ENCODE measurements at places on chromosomes 13 and 19.

DNA sequence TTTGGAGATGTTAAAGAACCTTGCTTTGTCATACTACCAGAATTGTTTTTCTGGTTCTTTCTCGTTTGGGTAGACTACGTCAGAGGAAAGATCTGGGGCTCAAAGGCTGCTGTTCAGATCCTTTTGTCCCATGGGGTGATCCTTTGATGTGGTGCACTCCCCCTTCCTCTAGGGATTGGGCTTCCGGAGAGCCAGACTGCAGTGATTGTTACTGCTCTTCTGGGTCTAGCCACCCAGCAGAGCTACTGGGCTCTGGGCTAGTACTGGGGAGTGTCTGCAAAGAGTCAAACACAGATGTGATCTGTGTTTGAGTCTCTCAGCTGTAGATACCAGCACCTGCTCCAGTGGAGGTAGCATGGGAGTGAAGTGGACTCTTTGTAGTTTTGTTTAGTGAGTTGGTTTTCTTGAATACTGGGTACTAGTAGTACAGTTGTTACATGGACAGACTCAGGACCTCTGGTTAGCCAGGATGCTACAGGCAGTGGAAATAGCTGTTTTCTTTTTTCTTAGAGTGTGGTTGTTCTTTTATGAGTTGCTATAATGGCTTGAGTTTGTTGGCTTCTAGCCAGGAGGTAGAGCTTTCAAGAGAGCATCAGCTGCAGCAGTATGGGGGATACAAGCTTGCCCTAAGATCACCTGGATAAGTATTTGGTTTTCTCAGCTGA, 34.4 kb downstream of the DNAJC15 start:
- no peak for DNase-seq

GRCh38 chr13:99373436-99373835, 66.2 kb upstream of the GPR183 start:
- no peak for DNase-seq

- no peak for DNase-seq
Measured at GRCh38 chr19:44839276-44839675, 6.8 kb upstream of the NECTIN2 start.

DNA sequence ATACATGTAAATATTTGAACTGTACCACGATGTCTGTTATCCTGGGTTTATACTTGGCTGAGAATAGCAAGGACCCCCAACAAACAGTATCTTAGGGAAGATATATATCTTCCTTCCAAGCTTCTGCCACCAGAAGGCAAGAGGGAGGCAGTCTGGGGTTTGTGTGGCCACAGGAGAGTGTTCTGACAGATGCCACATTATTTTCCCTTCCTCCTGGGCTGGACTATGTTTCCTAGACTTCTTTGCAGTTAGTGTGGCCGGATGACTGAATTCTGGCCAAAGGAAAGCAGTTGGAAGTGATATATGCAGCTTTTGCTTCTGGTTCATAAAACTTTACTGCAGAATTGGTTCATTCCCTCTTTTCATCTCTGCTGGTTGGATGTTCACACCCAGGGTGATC, 39.9 kb upstream of the TMTC4 start:
- no peak for DNase-seq

- no peak for DNase-seq
Measured at GRCh38 chr13:79311386-79311785, 94.7 kb downstream of the RBM26 start.

DNA sequence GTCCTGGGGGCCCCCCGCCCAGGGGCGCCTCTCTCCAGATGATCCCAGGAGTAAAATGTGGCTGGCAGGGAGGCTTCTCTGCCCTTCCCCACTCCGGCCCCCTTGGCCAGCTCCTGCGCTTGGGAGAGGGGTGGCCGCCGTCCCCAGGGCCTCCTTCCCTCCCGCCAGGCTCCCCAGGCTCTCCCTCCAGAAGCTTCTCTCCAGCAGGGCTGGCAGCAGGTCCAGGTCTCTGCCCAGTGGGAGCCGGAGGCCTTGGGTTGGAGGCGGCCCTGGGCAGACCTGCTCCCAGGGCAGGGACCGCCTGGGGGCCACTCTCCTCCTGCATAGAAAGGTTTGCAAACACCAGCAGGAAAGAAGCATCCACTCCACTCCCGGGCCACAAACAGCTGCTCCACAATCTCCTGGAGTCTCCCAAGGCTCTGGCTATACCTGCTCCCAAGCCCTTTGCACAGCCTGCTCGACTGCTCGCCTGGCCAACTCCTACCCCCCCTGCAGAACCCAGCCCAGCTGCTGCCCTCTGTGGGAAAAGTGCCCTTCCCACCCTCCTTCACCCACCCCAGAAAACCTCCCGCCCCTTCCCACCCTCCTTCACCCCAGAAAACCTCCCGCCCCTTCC, 26.0 kb downstream of the SBNO2 start:
- DNase-seq, result no peak

GRCh38 chr19:4429771-4430171, 27.3 kb downstream of the CHAF1A start:
- no peak for DNase-seq

DNA sequence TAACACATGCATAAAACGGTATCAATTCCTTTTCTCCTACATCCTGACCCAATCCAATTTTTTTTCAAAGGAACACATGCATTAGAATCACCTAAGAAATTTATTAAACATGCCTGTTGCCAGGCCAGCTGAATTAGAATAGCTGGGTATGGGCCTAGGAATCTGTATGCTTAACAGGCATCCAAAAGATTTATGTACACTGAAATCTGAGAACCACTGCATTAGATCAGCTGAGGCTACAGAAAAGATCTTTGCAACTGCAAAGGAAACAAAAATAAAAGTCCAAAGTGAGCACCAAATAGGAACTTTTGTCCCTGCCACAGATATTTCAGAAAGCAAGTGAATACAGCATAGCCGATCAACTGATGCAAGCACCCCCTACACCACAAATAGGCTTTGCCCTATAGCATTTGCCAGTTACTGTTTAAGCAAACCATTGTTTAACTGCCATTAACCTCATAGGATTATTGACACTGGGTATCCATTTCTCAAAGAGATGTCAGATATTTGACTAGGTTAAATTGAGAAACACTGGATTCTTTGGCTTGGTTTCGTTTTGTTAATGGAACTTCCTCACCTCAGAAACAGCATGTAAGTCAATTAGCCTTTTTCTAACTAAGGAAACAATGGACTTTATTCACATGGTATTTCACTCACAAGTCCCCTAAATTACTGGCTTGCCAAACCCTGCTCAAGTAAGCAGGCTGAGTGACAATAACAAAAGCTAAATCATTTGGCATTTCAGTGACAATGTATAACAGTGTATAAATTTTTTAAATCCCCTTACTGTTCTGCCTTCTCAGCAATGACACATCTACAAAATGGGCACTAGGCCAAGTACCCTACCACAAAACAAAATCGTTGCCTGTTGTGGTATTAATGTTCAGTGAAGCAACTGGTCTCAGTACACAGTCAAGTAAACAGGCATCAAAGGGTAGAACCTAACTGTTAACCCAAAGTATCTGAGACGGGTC, 67.8 kb downstream of the SUCLA2 start:
- DNase-seq, result no peak

DNA sequence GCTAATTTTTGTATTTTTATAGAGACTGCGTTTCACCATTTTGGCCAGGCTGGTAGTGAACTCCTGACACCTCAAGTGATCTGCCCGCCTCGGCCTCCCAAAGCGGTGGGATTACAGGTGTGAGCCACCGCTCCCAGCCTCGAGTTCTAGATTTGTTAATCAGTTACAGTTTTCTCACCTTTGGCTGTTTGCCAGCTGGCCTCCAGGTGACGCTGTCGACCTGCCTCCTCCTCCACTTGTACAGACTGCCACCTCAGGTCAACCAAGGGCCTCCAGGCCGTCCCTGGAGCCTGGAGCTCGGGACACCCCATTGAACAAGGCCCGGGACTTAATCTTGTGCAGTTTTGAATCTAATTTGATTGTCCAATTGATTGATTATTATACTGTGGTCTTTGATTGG, 45.5 kb downstream of the IER2 start:
- DNase-seq, result peak; percentile 44

DNA sequence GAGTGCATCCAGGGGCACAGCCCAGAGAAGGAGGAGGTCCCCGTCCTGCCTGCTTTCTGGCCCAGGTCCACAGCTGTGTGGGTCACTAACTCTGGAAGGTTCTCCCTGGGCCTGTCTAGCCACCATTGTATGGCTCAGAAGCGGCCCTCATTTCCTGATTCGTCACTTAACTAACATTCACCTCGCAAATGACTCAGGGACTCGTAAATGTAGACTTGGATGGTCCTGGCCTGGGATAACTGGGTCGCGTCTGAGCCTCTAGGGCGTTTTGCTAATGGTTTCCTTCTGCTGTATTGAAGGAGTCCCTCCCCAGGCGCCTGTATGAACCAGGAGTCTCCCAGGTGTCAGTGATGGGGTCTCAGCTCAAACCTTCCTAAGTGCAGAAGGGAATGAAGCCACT, 162.8 kb downstream of the ZNF536 start:
- DNase-seq, result no peak

DNA sequence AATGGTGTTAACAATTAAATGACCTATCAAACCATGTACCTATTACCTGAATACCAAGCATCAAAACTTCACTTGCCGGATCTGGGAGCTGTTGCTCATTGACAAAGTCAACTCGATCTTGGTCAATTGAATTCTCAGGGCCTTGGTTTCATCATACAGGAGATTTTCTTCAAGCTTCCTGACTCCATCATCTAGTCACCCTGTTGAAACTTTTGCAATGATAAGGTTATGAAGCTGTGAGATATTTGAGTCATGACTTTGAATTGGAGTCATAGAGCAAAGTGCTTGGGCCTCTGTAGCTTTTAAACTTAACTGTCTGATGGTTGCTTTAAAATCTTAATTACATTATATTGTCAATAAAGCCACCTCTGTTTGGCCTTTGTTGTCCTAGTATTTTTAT, 260.9 kb downstream of the COG6 start:
- DNase-seq, result no peak

DNA sequence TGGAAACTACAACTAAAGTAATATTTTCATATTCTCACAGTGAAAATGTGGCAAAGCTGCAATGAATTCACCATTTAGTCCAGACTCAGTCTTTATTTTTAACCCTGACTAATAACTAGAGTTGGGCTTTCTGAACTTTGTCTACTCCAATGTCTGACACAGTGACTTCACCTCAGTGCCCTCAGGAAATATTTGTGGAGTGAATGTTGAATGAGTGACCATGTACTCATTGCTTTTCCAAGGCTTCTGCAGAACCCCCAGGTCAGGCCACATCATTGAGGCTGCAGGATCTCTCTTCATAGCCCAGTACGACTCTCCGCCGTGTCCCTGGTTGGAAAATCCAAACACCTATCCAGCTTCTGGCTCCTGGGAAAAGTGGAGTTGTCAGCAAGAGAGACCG, 1.8 kb downstream of the ZNF175 start:
- DNase-seq, result no peak

GRCh38 chr19:2129486-2129885, 21.9 kb downstream of the AP3D1 start:
- no peak for DNase-seq

GRCh38 chr13:44415815-44416214, 42.2 kb downstream of the SERP2 start:
- no peak for DNase-seq

GRCh38 chr13:79861731-79862130, 380.8 kb downstream of the NDFIP2 start:
- no peak for DNase-seq

GRCh38 chr19:12665671-12666264, 774 bp downstream of the MAN2B1 start:
- DNase-seq, result no peak

DNA sequence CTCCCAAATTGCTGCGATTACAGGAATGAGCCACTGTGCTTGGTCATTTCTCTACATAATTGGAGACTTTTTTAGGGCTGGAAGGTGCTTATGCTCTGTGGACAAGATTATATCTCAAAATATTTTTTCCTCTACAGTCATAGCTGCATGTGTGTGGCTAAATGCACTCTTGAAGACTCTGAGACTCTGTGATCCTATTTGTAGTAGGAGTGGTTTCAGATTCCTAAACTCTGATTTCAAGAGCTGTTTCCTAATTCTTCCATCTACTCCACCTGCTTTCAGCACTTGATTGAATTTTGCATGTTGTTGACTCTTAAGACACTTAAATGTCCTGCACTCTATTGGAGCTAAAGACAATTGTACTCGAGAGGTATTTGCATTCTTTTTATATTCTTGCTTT, 78.0 kb downstream of the KLF5 start:
- DNase-seq, result no peak

DNA sequence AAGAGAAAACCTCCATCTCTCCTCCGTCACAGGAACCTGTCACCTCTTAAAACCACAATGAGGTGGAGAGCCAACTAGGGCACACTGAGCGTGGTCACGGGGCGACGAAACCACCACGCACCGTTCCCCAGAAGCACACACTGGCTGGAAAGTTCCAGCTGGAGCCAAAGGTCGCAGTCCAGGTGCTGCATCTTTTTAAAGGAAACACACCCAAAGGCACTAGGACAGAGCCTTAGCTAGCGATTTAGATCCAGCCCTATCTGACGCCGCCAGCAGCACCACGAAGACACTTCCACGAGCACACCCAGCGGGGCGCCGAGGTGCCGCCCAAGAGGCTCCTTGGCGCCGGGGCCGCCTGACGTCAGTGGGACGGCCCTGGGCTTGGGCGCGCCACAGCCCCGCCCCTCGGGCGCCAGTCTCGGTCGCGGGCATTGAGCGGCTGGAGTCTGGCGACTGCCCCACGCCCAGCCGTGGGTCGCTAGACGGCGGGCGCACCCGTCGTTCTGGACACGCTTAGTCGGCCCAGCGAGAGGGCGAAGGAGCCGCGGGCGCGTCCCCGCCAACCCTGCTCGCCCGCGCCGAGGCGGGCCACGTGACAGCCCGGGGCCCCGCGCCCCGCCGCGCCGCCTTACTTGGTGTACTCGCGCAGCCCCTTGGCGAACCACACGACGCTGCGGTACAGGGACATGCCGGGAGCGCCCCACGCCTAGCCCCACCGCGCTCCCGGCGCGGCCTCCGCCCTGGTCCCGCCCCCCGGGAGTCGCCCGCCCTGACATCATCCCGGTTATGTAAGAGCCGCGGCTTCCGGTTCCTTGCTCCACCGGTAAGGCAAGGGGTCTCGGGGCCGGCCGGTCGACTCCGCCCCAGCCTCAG, at the start of gene DHRS12:
TSS of gene DHRS12 (minus strand) at position 742 of the 873 bp plus-strand sequence. CDS start 4,504 bp downstream, outside the sequence.
- DNase-seq, result peak; percentile 70

DNA sequence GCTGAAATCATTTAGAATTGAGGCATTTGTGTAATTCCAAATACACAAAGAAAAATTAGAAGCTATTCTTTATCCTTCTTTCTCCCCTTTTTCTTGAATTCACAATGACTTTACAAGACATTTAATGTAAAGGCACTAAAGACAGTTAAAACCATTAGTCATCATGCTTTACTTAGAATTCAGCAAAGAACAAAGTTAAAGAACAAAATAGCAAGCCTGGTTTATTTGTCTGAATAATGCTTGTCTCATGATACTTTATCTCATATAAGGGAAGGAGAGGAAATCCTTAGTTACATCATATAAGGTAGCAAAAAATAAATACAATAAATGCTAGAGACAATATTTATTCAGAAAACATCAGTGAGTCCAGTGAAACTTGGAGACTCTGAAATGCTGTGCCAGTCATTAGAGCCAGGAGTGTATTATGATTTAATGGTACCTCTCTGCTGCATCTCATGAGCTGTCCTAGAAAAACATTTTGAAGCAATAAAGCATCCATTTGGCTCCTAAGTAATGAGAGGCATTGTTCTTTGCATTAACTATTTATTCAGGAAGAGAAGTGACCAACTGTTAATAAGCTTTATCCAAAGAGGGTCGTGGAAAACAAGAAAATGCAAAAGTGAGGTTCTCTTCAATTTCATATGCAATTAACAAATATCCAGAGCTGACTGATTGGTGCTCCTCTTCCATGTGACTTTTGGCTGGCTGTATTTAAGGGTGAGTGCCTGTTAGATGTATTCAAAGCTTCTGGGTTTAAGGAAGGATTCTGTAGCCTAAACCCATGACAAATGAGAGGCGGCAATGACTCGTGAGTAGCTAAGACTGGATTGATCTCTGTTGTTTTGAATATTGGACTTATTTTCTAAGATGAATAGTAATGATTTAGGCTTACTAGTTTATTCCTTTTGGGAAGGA, 105.0 kb downstream of the DGKH start:
- DNase-seq, result no peak

Measured in stimulated activated CD4-positive, alpha-beta T cell treated with anti-CD3 and anti-CD28 coated beads, Interleukin-15, amount 100 ng/mL, for 48 hours (primary cell).